ENCODE measurements at places on chromosomes 4 and X.
A peak's percentile ranks its signal among the peaks of the same experiment; 100 is the strongest.

GRCh38 chr4:8893227-8893623 lies 21.6 kb upstream of the HMX1 start:
- no peak for DNase-seq

DNA sequence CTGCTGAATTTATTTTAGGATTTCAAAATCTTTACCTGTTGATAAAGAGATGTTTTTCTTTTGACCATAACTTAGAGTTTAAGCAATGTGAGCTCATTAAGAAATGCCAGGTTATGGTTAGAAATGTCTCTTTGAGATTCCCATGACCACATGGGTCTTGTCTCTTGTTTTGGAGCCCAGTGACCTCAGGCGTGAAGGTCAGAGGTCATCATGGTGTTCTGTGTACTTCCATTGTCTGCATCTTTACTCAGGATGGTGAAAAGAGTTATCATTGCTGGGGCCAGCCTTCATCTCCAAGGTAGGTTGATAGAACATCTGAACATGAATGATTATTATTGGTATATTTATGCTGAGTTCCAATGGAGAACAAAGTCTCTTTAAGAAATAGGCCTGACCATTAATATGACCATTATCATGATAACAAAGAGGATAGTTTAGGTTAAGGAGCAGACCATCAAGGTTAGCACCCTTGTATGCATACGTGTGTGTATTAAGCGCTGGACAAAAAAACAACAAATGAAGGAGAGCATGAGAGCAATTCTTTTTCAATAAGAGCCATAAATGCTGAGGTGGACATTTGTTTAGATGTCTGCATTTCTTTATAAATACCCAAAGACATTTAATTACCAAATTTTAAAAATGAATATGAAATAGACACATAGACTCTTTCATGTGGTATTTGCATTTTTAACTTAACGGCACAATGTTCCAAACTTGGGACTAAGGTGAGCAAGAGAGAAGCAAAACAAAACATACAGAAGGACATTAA lies 120.6 kb upstream of the PAQR3 start:
- DNase-seq = no peak

DNA sequence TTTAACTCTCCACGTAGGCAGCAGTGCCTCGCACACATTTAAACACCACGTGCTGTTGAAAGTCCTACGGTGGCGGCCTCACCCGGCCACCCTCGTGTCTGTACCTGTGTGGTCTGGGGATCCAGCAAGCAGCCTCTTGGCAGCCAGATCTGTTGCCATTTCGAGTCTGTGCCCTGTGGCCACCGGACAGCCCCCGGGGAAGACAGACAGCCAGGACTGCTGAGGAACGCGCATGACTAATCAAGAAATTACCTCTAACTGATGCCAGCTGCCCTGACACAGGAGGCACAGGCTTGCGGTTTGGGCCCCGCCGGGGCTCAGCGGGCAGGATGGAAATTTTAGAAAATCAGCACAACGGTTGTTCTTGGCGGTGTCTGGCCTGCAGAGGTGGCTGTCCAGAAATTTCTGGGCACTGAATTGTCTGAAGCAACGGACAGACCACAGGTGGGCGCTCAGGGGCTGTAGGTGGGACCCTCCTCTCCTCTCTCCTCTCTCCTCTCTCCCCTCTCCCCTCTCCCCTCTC lies 15.6 kb upstream of the ASMTL start:
- DNase-seq = peak; percentile 59

- no peak for DNase-seq
Observed at GRCh38 chrX:12263211-12263610, 124.9 kb downstream of the FRMPD4 start.

DNA sequence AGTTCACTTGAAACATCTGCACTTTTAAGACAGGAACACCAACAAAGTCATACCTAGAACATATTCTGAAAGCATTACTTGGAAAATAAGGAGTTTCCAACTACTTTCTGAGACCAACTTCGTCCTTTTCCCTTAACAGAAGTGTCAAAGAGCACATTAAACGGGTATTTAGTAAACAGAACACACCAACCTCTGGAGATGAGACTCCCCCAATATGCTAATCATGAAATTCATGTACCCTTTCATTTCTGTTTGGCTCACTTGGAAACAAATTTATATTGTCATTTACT lies 69.2 kb downstream of the NOCT start:
- no peak for DNase-seq
